ENCODE measurements at places on chromosomes 1 and 21.
A peak's percentile ranks its signal among the peaks of the same experiment; 100 is the strongest.

DNA sequence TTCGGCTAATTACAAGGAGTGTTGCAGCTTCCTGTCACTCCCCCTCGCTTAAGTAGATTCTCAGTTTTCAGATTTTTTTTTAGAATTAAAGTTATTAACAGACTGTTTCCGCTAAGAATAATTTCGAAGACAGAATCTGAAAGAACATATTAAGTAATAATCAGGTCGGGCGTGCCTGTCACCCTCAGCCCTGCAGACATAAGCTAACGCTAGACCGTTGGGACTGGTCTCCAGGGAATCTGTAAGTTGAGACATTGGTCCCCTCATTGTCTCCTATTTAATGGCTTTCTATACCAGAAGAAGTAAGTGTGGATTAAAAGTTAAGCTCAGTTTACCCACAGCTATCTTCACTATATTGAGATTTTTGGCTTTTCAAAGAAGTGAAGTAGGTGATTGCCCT is 14.5 kb downstream of the NMNAT1 start:
- no peak for DNase-seq

GRCh38 chr1:168626326-168626725 is 49.9 kb downstream of the XCL1 start:
- DNase-seq: no peak

GRCh38 chr21:37412603-37413360 is 46.2 kb downstream of the DYRK1A start:
- no peak for DNase-seq

- DNase-seq: peak; percentile 4
Observed at GRCh38 chr1:23548704-23549143, 10.6 kb downstream of the ID3 start.

- no peak for DNase-seq
Observed at GRCh38 chr1:100347009-100347966, 5.0 kb upstream of the CDC14A start.

- no peak for DNase-seq
Observed at GRCh38 chr1:157183870-157184269, 45.7 kb upstream of the ETV3 start.

GRCh38 chr1:237879195-237879594 is 11.5 kb downstream of the ZP4 start:
- no peak for DNase-seq

- DNase-seq: no peak
Observed at GRCh38 chr1:202568410-202568809, 141.8 kb downstream of the SYT2 start.

- no peak for DNase-seq
Observed at GRCh38 chr1:45196863-45197262, 9.5 kb downstream of the ZSWIM5 start.

- DNase-seq: peak; percentile 78
Observed at GRCh38 chr1:110060034-110060661, 10.3 kb downstream of the ALX3 start.

DNA sequence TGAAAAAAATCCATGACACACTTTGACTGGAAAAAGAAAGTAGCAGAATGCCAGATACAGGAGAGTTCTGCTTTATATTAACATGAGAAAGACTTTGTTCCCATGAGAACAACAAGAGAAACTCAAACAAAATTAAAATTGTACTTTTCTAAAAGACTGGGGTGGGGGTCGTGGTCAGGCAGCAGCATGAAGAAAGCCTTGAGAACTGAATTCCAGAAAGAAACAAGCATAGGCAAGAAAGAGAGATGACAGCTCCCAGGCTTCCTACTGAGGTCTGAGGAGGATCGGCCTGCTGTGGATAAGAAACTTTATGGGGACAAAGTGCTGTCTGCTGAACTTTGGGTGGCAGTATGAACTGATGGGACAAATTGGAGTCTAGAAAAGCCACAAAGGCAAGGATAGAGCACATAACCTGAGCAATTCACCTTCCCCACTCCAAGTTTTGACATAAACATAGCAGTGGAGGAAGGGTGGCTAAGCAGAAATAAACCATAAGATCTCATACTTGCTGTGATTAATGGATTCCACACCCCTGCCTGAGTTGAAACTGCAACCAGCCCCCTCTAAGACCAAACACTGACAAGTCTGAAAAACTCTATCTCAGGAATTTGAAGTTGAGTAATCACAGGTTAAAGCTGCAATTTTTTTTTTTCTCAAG is 43.7 kb downstream of the COL6A1 start:
- no peak for DNase-seq

- DNase-seq: no peak
Observed at GRCh38 chr1:43545695-43546387, 15.2 kb downstream of the PTPRF start.

DNA sequence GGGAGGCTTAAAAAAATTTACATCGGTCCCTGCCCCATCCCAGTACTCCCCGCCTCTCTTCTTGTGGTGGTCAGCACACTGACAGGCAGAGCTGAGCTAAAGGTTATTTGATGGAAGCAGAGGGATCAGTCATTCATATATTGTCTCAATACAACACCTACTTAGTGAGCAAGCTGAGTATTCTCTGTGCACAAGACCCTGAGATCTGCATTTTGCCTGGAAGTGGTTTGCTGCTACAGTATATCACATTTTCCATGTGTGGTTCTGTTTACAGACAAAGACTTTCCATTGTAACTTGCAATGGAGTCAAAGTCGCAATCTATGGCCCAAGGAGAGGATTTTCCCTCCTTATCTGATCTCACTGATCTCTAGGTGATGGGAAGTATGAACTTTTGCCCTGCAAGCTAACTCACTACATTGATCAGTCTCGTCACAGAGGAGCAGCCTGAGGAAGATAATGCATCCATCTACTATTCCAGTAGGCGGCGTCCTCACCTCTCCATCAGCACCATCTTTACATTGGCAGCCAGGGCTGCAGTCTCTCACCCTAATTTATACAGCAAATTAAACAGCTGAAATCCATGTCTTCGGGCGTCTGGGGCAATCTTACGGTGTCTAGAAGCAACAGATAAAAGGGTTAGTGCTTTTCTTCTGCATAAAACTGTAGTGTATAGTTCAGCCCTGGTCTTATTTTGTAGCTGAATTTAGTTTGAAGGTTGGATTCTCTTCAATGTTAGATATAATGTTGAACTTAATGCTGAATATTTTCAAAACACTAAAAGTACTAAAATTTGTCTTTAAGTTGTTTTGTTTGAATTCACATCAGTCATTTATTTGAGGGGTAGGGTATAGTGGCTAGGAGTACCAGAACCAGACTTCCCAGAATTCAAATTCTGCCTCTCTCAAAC is 3.2 kb upstream of the TRAF5 start:
- DNase-seq: peak; percentile 80

DNA sequence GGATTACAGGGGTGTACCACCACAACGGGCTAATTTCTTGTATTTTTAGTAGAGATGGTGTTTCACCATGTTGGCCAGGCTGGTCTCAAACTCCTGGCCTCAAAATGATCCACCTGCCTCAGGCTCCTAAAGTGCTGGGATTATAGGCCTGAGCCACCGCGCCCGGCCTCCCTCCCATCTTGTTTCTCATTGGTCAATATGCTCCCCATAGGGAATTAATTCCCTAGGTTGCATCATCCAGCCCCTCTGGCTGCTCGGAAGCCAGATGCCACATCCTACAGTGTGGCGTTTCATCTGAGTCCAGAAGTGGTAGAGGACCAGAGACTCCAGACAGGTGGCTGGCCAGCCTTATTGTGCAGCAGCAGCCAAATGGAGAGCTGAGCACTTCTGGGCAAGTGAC is 11.5 kb upstream of the VASH2 start:
- no peak for DNase-seq

GRCh38 chr1:154533952-154534844 is 24.3 kb downstream of the UBE2Q1 start:
- no peak for DNase-seq

GRCh38 chr1:77783141-77783540 is 3.7 kb downstream of the MIGA1 start:
- no peak for DNase-seq

GRCh38 chr1:109500941-109501381 is 7.1 kb downstream of the CYB561D1 start:
- no peak for DNase-seq

DNA sequence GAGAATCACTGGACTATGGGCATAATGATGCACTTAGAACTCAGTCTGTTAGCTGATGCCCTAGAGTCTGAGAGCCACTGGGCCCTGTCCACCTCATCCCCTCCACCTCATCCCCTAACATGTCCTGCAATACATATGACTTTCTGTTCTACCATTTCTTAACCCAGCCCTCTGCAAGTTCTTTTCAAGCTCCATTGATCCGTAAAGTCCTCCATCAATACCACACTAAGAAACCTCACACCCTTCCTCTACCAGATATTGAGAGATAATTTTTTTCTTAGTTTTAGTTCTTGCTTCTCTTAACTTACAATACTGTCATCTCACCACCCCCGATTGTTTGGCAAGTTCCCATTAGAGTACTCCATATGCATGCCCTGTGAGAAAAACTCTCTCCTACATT is 22.1 kb downstream of the FCRL4 start:
- DNase-seq: no peak

GRCh38 chr1:154466921-154467417 is 35.0 kb upstream of the TDRD10 start:
- DNase-seq: no peak

DNA sequence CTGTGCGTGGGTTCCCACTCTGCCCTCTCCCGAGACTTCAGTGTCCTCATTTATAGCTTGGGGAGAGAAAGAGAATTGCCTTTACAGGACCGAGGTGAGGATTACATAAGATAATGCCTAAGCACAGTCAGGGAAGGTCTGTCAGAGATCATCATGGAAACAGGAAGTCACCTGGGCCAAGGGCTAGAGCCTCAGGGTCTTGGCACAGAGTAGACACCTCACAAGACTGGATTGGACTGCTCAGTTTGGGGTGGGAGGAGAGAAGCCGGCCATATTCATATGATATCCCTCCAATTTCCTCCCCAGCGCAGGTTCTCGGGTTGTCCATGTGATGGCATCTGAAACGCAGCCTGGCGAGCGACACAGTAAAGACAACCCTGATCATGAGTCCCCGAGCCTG is 3.8 kb downstream of the CNR2 start:
- DNase-seq: no peak

GRCh38 chr1:19402031-19402813 is 83.1 kb downstream of the CAPZB start:
- no peak for DNase-seq

Measured in CD4-positive, alpha-beta T cell treated with Interleukin-17A for 4 hours (primary cell).